ENCODE measurements at places on chromosomes 12 and 14.

- DNase-seq = no peak
Observed at GRCh38 chr12:83343767-83344166, 657.1 kb downstream of the TMTC2 start.

DNA sequence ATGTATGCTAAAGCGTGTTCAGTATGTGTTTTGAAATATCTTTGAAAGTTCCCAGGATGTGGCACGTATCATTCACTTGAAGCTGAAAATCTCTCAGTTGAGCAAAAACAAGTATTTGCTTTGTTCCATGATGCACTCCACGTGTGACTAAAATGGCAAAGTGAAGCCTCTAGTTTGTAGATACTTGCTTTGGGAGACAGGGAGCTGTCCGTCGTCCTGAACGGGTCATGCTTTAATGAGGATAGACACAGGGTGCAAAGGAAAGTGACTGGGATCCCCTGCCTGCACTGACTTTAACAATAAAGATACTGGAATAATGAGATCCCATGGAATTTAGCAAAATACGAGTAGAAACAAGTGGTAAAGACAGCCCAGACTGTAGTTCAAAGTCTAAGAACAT, 991.4 kb downstream of the NRXN3 start:
- no peak for DNase-seq

DNA sequence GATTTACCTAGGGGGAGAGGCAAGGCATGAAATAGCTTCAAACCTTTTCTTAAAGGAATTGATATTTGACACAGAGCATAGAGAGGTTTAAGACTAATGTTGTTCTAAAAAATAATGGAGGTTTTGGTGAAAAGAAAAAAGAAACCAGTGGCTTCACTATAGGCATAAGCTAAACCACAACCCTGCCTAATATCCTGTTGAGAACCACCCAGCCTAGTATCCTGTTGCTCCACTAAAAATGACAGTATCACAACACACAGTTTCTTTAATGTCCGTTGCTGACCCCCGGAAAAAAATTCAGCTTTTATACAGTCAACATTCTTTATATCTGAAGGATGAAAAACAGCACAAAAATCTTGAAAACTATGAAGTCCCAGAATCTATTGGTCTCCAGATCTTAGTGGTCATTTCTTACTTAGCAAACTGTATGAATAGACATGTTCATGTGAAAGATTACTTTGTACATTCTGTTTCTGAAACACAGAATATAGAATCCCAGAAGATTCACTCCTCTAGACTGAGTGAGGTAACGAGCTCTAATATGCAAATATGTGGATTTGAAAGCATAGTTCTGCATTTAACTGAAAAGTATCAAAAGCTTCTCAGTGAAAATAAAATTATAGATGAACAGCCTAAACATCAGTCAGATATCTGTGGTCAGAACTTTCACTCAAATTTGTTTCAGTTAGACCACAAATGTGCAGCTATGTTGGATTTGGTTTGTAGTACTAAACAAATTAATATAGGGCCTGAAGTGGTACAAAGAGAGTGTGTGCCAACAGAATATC, 40.5 kb downstream of the GALC start:
- DNase-seq = no peak

- no peak for DNase-seq
Observed at GRCh38 chr14:52315355-52315718, 1.2 kb downstream of the PTGER2 start.

GRCh38 chr12:103336940-103337339, 158.8 kb downstream of the C12orf42 start:
- DNase-seq = no peak

DNA sequence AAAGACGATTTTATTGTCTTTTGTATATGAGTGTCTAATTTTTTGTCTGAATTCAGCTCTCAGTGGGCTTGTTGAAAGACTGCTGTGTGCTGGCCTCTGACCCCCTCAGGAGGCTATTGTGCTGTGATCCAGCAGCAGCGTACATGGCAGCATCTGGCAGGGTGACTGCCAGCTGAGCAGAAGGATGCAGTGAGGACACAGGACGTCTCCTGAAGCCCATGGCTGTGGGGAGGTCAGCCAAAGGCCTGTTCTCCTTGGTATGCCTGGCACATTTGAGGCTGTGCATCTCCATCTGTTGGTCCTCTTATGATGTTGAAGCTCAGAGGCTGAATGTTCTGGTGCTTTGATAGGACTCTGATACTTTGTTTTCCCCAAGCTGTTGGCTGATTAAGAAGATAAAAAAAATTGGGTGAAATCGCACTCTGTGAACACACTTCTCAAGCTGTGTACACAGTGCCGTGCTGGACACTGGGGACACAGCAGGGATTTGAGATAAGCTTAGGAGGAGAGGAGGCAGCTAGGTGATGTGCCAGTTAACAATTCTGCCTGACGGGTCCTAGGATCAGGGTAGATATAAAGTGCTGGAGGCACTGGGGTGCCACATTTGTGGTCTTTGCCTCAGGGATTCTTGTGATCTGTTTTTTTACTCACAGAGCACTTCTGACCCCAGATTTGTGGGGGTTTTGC, 37.5 kb downstream of the EID3 start:
- no peak for DNase-seq

GRCh38 chr14:90820958-90821357, 4.7 kb upstream of the TTC7B start:
- peak; percentile 41 for DNase-seq

- no peak for DNase-seq
Observed at GRCh38 chr14:103517721-103518421, 4.8 kb downstream of the CKB start.

DNA sequence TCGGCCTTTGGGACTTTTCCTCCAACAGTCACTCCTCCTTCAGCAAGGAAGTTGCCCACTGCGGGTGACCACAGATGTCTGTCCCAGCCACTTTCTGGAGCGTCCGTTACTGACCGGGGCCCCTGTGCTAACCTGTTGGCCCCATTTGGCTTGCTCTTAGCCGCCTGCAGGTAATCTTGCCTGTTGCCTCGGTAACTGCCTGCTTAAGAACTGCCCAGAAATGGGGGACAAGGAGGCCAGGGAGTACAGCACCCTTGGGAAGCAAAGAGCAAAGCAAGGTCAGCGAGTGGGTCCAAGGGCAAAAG, 338.8 kb upstream of the SFSWAP start:
- no peak for DNase-seq

- peak; percentile 4 for DNase-seq
Observed at GRCh38 chr14:53180272-53181221, 27.4 kb upstream of the DDHD1 start.

GRCh38 chr14:95408731-95409476, 89.2 kb upstream of the CLMN start:
- no peak for DNase-seq

DNA sequence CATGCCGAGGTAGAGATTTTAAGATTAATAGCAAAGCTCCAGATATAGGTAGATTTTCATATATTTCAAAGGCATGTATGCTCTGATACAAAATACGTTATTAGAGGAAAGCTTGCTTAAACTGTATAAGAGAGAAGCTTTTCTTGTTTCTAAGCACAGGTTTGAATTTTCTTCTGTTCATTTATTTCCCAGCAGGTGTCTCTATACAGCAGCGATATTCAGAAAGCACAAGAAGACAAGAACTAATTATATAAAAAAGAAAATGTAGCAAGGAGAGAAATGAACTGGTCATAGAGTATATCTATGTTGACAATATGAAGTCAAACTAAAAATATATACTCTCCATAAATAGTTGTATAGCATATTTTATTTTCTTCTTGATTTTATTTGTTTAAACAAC, 307.4 kb upstream of the NOVA1 start:
- no peak for DNase-seq

DNA sequence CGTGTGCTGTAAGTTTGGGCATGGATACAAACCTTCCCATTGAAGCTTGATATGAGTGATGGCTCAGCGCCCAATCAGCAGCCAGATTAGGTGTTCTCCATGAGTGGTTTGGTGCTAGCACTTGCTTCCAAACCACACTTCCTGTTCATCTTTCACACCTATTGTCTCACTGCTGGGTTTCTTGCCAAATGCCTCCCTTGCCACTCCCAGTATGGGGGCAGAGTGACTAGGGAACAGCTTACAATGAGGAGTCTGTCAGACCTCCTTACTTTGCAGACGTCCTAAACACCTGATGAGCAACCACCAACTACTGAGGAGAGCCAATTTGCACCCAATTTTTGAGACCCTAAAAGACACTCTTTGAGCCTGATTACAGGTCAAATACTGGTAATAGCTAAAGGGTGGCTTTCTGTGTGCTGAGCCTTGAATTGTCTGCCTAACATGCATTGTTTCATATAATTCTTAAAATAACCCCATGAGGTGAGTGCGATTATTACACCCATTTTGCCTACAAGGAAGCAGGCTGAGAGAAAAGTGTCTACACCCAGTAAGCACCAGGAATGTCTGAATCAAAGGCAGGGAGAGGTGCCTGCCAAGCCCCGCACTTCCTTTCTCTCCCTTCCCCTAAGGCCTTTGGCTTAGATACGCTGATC, 48.4 kb upstream of the FOS start:
- peak; percentile 40 for DNase-seq

- no peak for DNase-seq
Observed at GRCh38 chr12:11773889-11774677, 124.6 kb downstream of the ETV6 start.

GRCh38 chr14:100761481-100761880, 34.8 kb downstream of the DLK1 start:
- DNase-seq = no peak

DNA sequence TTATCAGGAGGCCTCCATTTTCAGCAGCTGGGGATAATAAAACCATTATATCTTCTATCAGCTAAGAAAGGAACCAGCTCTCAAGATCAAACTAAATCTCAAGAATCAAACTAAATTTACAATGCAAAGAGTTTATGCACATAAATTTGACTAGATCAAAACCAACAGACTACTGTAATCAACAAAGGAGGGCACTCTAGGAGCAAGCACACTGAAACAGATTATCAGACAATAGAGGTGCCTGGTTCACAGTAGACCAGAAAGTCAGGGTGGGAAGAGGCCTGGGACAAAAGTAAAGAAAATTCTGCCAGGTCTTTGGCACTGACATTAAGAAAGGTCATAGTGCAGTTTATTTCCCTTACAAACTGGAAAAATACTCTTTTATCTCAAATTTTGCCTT, 61.0 kb downstream of the HECTD4 start:
- no peak for DNase-seq

DNA sequence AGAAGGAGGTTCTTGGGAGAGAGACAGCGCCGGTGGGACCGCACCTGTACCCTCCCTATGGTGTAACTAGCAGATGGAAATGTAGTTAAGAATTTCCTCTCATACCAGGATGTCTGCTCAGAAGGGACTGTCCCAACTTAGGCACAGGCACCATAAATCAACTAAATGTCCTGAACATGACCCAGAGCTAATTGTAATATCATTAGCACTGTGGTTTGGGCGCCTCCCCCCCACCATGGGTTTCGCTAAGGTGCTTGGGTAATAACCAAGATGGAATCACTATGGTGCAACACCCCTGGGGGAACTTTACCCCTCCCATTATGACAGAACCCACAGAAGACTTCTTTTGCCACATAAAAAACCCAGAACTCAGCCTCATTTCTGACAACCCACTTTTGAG, 15.9 kb downstream of the ZNF641 start:
- DNase-seq = no peak

DNA sequence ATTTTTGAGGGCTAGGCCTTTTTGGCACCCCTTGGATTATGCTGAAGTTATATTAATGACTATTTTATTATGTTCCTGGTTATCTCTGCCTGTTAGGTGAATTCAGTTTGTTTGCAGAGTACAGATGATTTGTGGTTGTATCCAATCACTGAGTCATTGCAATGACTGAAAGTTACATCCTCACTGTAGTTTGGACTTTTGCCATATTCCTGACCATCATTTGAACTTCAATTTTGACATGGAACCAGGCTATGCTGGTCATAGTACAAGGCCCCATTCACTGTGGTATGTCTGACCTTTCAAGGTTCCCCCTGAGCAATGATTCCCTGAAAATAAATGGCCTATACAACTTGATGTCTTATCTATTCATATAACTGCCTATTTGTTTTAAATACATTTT, 621.0 kb downstream of the CCER1 start:
- no peak for DNase-seq

- no peak for DNase-seq
Observed at GRCh38 chr14:23864259-23864658, 89.3 kb upstream of the DHRS4 start.

- no peak for DNase-seq
Observed at GRCh38 chr14:94018308-94018707, 7.8 kb upstream of the OTUB2 start.

DNA sequence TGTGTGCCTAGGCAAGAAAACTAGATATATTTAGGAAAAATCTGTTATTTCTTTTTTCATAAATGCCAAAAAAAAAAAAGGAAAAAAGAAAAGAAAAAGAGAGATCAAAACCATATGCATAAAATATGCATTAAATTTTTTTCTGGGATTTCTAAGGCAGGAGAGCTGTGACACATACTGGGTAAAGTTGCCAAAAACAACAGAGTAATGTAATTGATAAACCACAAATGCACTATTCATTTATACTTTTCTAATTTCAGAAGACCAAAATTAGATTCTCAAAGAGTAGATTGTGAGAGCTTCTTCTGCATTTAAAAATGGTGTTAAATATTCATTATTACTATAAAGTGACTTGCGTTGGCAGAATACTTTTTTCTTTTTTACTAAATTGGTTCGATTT, 673.8 kb upstream of the MGAT4C start:
- DNase-seq = no peak
